Spinal cord (tissue), 10 donors: ENCODE measurements at places on chromosomes 13 and 19. TPM values are rescaled to one million over a fixed set of nuclear protein-coding genes. Genes with fewer than 3 reads are reported as not detected.
A peak's percentile ranks its signal among the peaks of the same experiment; 100 is the strongest.

KCNJ14 gene
- total RNA-seq, result 0.61 TPM

KIR2DL4 gene
- total RNA-seq, result not detected

DNA sequence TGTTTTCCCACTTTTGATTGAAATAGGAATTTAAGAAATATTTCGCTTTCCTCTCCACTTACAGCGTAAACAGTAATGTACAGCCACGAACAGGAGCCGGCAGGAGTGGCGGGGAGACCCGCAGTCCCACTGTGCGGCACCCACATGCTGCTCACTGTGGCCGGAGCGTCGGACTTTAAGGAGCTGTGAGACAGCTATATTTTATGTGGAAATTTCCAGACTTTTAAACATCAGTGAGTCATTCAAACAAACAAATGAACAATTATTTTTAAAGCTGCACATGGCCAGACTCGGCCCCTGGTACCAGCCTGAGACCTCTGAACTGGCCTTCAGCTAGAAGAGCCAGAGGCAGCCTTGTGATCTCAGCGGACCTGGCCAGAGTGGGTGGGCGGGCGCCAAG lies 52.5 kb downstream of the CRYL1 start:
- no peak for DNase-seq

- no peak for DNase-seq
Observed at GRCh38 chr19:1685046-1685445, 32.6 kb upstream of the TCF3 start.

DNA sequence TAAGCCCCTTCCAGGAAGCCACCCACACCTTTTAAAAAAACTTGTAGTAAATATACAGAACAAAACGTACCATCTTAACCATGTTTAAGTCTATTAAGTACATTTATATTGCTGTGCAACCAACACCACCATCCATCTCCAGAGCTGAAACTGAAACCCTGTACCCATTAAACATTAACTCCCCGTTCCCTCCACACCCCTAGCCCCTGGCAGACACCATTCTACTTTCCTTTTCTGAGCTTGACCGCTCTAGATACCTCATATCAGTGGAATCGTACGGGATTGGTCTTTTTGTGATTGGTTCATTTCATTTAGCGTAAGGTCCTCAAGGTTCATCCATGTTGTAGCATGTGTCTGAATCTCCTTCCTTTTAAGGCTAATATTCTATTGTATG lies 13.0 kb upstream of the SPATA13 start:
- no peak for DNase-seq

GRCh38 chr13:22517544-22517943 lies 663.2 kb upstream of the SGCG start:
- no peak for DNase-seq

DNA sequence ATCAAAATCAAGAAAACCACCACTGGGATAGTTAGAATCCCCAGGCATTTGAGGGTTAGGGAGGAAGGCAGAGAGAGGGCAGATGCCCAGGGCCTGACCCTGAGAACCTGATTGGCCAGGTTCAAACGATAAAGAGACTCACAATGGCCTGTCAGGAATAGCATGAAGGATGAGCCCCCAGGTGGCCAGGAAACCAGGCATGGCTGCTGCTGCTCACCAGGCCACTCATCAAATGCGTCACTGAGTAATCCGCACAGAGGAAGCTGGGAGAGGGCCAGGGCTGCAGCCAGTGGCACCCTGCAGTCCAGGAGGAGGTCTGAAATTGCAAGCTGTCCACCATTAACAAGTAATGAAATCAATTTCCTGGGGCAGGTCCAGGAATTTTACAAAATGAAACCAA lies 111.3 kb downstream of the KATNAL1 start:
- DNase-seq, result peak; percentile 65

GRCh38 chr13:84648069-84648640 lies 765.9 kb upstream of the SLITRK1 start:
- no peak for DNase-seq
